Gastrocnemius medialis (tissue), 4 donors: ENCODE measurements at places on chromosomes 5 and 9. TPM values are rescaled to one million over a fixed set of nuclear protein-coding genes. Genes with fewer than 3 reads are reported as not detected.

SPINK4 gene
- total RNA-seq, result not detected

FOXD4 gene
- 0.15 TPM for total RNA-seq

DNA sequence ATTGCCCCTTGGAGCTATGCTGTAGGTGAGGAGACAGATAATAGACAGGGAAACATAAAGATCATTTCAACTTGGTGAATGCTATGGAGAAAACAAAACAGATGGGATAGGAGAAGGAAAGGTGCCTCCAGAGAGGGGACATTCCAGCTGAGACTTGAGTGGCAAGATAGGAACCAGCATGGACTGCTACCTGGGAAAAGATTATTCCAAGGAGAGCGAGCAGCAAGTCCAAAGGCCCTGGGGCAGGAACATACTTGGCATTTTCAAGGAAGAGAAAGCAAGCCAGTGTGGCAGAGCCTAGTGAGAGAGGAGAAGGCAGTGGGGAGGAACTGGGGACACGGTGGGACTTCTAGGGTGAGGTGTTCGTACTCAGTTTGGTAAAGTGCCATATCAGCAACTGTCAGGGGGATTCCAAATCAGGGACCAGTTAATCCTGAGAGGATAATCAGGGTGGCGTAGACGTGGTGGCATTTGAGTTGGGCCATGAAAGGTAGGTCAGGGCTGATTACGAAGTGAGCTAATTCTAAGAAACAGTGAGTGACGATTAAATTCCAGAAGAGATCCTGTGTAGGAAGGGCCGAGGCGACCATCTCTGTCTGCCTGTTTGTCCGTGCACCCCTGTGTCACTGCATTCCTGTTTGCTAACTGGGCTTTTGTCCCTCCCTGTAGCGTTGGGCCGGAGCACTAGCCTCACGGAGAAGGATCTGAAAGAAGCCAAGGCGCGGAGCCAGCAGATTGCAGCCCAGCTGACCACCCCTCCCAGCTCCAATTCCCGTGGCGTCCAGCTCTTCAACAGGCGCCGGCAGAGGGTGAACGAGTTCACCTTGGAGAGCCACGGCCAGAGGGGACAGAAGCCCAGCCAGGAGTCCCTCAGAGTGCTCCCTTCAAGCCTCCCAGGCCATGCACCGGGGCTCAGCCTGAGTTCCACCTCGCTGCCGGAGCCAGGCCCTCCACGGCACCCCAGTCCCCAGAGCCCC lies 7.1 kb downstream of the SYNPO start:
- no peaks in the 10 kb centered on the region for H3K27me3 ChIP-seq
- H3K4me1 ChIP-seq, result peaks cover 93% of the 10 kb centered on the region
- no peak overlapping the region for H3K4me3 ChIP-seq
- peak overlapping the region; percentile 96 for H3K27ac ChIP-seq

DNA sequence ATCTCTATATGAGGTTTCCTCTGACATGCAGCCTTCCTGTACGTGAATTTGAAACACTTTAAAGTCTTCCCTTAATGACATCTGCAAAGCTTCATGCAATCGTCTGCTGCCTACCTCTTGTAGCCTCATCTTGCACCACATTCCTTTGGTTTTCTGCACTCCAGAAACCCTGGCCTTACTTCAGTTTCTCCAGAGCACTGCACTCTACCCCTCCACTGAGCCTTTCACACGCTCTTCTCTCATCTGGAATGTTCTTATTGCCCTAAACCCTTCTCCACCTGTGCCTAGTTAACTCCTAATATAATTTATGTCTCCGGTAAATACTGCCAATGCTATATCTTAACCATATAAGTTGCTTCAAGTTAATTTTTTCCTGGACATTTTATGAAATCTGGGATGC lies 168.8 kb upstream of the SLC27A6 start:
- no peaks in the 10 kb centered on the region for H3K27me3 ChIP-seq
- no peaks in the 10 kb centered on the region for H3K36me3 ChIP-seq
- no peaks in the 10 kb centered on the region for H3K4me1 ChIP-seq
- no peak overlapping the region for H3K4me3 ChIP-seq

GRCh38 chr9:128068386-128069205 lies 564 bp downstream of the SLC25A25 start:
- no peaks in the 10 kb centered on the region for H3K36me3 ChIP-seq
- H3K4me3 ChIP-seq, result peak overlapping the region; percentile 89
- peak overlapping the region; percentile 98 for H3K27ac ChIP-seq
- no peak for DNase-seq

- peaks cover 8% of the 10 kb centered on the region for H3K4me1 ChIP-seq
- H3K4me3 ChIP-seq, result peak overlapping the region; percentile 43
- no peak overlapping the region for H3K27ac ChIP-seq
- DNase-seq, result no peak
These were observed 222.6 kb downstream of the MEF2C start for GRCh38 chr5:88660264-88660946.

- H3K4me1 ChIP-seq, result no peaks in the 10 kb centered on the region
- no peaks in the 10 kb centered on the region for H3K36me3 ChIP-seq
- DNase-seq, result no peak
These were observed 408.0 kb upstream of the DMAC1 start for GRCh38 chr9:8207596-8207995.

DNA sequence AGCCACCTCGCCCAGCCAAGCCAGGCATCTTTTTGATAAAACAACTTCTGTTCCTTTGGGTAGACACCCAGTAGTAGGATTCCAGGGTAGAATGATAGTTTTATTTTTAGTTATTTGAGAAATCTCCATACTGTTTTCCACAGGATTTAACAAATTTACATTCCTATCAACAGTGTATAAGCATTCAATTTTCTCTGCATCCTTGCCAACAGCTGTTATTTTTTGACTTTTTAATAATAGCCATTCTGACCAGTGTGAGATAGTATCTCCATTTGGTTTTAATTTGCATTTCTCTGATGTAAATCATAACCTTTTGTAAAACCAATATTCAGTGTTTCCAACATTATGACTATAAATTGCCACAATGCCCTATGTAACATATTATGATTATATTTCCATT lies 28.2 kb upstream of the CCNB1 start:
- no peaks in the 10 kb centered on the region for H3K4me1 ChIP-seq
- H3K36me3 ChIP-seq, result no peaks in the 10 kb centered on the region
- H3K27me3 ChIP-seq, result no peaks in the 10 kb centered on the region
- H3K27ac ChIP-seq, result no peak overlapping the region
- DNase-seq, result no peak

- no peaks in the 10 kb centered on the region for H3K27me3 ChIP-seq
- H3K4me3 ChIP-seq, result no peak overlapping the region
- peaks cover 4% of the 10 kb centered on the region for H3K4me1 ChIP-seq
- H3K27ac ChIP-seq, result no peak overlapping the region
- H3K36me3 ChIP-seq, result no peaks in the 10 kb centered on the region
- no peak for DNase-seq
These were observed 597.1 kb upstream of the KLF4 start for GRCh38 chr9:108086624-108087023.

- no peak overlapping the region for H3K27ac ChIP-seq
- no peak overlapping the region for H3K4me3 ChIP-seq
- H3K4me1 ChIP-seq, result no peaks in the 10 kb centered on the region
- no peaks in the 10 kb centered on the region for H3K27me3 ChIP-seq
- no peak for DNase-seq
These were observed 15.4 kb downstream of the ITK start for GRCh38 chr5:157196045-157196444.

- H3K27me3 ChIP-seq, result no peaks in the 10 kb centered on the region
- H3K27ac ChIP-seq, result no peak overlapping the region
- no peaks in the 10 kb centered on the region for H3K4me1 ChIP-seq
- DNase-seq, result no peak
- no peak overlapping the region for H3K4me3 ChIP-seq
- no peaks in the 10 kb centered on the region for H3K36me3 ChIP-seq
These were observed 72.4 kb downstream of the UGCG start for GRCh38 chr9:111969061-111969460.

- peaks cover 5% of the 10 kb centered on the region for H3K27me3 ChIP-seq
- H3K4me3 ChIP-seq, result no peak overlapping the region
- H3K4me1 ChIP-seq, result peaks cover 18% of the 10 kb centered on the region
- no peak for DNase-seq
- H3K27ac ChIP-seq, result no peak overlapping the region
- no peaks in the 10 kb centered on the region for H3K36me3 ChIP-seq
These were observed 45.7 kb upstream of the HAND1 start for GRCh38 chr5:154523709-154524108.
